GM10248 (cell line): ENCODE measurements at places on chromosomes 2 and 18.

DNA sequence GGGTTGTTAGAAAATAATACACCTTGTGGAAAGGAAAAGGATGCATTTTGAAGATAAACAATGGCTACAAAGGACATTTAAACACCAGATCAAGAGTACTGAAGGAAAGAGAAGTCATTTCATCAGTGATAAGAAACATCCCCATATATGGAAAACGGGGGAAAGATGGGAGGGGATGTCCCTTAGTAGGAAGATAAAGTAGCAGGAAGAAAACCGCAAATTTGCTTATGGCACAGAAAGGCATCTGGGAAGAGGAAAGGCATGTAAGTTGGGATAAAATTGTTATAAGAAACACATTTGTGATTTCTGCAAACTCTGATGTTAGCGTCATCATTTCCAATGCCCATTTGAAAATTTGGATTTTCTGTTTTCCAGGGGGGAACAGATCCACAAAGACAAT is 10.5 kb upstream of the LYPD1 start:
- no peak for DNase-seq

- DNase-seq, result no peak
Observed at GRCh38 chr2:156890529-156891148, 366.9 kb upstream of the GALNT5 start.

DNA sequence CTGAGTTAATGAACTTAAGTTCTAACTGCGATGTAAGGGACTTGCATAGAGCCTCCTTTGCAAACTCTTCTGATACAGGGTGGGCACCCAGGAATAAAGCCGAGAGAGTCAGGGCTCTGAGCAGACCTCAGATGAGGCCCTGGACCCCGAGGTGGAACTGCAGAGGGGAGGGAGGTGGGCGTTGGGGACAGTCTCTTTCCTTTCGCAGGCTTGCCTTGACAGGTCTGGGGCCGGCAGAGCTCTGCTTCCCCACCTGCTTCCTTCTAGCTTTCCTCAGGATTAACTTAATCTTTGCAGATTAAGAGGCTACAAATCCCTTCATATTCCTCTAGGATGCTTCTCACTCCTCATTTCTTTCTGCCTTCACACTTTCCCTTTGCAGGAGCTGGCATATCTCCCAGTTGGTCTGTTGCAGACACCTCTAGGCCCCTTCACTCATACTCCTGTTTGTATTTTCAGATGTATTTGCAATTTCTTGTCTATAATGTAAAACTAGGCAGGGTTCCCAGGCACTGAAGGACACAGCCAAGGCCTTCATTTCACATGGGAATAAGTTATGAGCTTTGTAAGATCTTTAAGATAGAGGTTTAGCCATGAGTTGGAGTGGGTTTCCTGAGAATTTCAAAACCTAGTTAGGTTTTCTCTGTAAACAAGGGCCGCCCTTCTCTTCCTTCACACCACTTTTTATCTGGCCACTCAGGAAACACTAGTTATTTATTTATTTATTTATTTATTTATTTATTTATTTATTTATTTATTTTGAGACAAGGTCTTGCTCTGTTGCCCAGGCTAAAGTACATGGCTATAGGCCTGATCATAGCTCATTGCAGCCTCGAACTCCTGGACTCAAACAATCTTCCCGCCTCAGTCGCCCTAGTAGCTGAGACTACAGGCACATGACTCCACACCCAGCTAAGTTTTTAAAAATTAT is 70.9 kb downstream of the MTCL1 start:
- DNase-seq, result no peak

DNA sequence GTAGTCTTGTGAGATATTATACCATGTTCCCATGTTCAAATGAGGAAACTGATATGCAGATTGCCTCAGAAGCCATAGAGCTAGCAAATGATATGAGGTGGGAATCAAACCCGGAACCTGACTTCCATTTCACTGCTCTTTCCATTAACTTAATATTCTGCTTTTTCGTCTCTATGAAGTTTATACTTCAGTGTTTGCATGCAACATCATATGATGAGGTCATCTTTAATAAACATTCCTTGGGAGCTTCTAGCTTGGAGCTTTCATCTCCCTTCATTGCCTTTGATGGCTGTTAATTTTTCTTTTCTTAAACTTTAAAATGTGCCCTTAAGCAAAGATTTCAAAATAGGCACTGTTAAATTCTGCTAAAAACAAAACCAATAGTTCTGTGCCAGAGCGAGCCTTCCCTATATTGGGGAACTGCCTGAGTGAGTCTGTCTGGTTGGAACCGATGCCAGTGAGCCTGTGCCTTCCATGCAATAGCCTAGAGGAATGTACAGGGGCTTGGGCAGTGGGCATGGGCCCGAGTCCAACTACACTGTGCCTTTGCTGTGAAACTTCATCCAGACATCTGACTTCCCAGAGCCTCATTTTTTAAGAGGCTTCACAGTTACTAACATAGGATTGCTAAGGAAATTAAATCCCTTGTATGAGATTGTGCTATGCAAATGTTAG is 91.1 kb upstream of the TMEM200C start:
- no peak for DNase-seq

DNA sequence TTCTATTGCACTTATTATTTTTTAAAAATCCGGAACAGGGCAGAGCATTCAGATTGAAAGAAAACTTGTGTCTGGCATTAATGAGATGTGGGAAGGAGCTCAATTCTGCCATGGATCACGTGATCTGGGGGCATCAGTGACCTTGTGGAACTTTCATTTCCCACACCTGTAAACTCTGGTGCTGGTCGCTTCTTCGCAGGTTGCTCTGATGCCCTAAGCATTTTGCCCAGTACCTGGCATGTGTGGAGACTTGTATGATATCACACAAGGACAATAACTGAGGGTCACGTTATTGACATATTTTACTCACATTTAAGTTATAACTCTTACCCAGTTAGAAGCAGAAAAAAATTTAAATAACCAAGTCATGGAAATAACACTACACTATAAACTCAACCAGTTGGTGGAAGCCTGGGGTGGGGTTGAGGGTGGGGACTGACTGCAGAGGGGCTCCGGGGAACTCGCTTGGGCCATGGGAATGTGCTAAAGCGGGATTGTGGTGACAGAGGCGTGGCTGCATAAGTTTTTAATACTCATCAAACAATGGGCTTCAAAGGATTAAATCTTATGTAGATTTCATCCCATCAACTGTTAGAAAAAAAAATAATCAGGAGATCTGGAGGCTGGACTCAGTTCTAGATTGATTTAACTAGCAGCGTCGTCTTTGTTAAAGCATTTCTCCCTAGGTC is 36.5 kb downstream of the ST3GAL5 start:
- no peak for DNase-seq

DNA sequence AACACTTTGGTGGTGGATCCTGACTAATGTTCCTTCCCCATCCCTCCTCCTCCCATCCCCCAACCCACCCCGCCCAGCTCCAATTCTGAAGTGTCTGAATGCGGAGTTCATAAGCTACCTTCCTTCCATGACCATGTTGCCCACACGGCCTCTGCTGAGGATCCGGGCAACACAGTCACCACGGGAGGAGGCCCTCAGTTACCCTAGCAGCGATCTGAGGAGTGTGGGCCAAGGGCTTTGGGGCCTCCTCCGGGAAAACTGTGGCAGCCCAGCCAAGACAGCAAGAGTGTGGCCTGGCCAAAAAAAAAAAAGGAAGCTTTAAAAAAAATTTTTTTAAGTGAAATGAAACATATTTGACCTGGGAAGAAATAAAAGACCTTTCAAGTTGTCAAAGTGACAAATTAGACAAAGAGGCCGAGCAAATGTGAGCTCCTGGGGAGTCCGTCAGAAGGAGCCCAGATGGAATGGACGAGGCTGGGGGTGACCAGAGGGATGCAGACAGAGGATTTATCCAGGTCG is 169.0 kb upstream of the PKDCC start:
- DNase-seq, result no peak

DNA sequence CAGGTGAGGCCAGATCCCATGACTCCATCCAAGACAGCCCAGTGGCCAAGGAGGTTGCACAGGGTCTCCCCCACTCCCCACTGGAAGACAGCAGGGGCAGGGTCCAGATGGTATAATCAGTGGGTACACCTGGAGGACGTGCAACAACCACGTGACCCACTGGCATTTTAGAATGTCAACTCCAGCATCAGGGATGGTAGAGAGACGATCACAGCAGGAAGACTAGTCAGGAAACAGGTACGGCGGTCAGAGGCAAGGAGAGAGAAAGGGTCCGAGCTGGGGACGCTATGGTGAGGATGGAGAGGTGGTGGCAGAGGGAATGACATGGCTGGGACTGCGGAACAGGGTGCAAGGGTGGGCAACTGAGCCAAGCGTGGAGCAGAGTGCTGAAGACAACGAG is 23.0 kb downstream of the SERTAD2 start:
- DNase-seq, result no peak

DNA sequence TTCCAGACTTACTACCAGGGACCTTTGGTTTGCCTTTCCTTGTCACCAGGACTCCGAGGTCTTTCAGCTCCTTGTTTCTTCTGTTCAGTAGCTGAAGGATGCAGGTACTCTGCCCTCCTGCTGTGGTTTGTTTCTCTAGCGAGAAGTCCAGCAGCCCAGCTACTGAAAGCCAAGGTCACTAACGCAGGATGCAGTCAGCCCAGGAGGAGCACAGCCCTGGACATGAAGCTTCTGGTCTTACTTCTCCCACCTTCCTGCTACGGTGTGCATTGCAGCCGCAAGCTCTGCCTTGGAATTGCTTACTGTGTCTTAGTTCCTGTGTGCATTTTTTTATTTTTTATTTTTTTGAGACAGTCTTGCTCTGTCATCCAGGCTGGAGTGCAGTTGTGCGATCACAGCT is 62.4 kb downstream of the DGKD start:
- DNase-seq, result no peak

DNA sequence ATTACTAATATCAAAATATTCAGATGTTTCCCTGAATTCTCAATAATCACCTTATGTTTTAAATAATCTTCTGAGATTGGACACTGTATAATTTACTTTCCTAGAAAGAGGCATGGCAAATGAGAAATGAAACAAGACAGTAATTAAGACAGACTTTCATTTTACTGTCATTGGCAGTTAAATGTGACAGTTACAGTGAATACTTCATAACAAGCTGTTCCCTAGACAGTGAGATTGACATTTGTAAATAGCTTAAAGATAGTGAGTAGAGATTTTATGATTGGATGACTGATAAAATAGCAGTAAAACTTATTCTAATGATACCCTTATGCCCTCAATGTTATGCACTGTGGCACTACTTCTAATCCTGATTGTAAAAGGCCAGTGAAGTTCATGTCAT is 524.9 kb upstream of the TMEFF2 start:
- DNase-seq, result no peak

- DNase-seq, result peak; percentile 47
Observed at GRCh38 chr2:237026981-237027711, 58.5 kb upstream of the COPS8 start.

GRCh38 chr2:212797484-212798205 is 259.0 kb upstream of the ERBB4 start:
- DNase-seq, result no peak

GRCh38 chr18:68991286-68991685 is 193.4 kb downstream of the CCDC102B start:
- no peak for DNase-seq

DNA sequence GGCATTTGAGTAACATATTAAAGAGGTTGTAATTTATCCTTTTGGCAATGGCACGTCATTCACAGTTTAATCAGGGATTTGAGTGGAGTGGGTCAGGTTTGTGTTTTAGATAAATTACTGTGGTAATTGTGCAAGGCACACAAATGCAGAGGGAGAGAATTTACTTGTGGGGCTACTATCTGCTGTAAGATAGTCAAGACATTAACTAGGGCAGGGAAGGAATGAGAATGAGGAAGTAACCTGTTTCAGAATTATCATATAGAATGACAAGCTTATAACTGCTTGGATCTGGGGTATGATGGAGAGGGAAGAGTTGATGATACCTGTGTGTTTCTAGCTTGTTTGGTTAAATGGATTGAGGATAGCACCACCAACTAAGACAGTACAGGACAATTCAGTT is 58.9 kb upstream of the ZSWIM2 start:
- DNase-seq, result no peak

- peak; percentile 22 for DNase-seq
Observed at GRCh38 chr2:165698444-165698884, 95.6 kb downstream of the GALNT3 start.

GRCh38 chr2:118830118-118830517 is 17.3 kb downstream of the EN1 start:
- no peak for DNase-seq

GRCh38 chr2:132715386-132716351 is 45.7 kb upstream of the LYPD1 start:
- peak; percentile 15 for DNase-seq

- DNase-seq, result no peak
Observed at GRCh38 chr2:137566387-137566786, 397.9 kb upstream of the HNMT start.

DNA sequence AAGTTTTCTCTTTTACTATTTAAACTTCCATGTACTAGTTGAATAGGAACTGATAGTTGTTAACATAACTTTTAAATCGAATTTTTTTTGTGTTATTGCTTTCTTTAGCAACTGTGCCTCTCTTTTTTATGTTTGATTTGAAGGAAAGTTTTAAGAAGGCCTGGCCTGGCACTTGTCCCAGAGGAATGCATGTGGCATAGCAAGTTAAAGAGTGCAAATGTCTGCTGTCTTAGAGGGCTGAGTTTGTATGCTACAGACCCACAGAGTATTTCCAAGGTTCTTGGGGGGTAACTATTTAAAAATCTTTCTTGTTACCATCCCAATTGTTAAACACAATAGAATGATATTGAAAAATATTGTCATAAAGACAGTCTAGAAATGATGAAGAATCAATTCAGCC is 47.0 kb downstream of the MTCL1 start:
- no peak for DNase-seq

DNA sequence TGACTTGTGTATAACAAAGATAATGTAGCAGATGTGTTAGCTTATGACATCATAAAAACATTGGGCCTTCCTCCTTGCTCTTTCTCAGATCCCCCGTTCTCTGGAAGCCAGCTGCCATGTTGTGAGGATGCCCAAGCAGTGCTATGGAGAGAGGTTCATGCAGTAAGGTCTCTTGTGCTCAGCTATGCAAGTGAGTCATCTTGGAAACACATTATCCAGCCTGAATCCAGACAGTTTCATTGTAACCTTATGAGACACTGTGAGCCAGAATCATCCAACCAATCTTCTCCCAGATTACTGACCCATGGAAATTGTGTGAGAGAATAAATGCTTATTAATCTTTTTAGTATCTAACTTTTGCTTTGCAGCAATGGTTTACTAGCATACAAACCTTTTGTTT is 60.8 kb downstream of the ST6GAL2 start:
- no peak for DNase-seq

DNA sequence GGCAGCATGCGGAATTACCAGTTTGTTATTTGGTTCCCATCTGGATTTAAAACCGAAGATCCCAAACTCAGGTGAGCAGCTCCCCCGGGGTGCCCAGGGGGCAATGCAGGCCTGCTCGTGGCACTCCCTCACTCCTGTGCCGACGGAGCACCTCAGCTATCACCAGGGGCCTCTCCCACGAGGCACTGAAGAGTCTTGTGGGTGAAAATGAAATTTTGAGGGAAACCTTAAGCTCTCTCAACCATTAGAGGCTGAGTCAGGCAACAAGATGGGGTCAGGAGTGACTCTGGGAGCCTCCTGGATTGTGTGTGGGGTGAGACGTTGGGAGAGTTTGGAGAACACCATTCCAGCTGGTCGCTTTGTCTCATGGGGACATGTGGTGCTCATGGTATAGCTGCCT is 189.0 kb downstream of the PRKCE start:
- DNase-seq, result peak; percentile 47
